ENCODE measurements at places on chromosomes 3 and 15. TPM values are rescaled to one million over a fixed set of nuclear protein-coding genes. Genes with fewer than 3 reads are reported as not detected.

DNA sequence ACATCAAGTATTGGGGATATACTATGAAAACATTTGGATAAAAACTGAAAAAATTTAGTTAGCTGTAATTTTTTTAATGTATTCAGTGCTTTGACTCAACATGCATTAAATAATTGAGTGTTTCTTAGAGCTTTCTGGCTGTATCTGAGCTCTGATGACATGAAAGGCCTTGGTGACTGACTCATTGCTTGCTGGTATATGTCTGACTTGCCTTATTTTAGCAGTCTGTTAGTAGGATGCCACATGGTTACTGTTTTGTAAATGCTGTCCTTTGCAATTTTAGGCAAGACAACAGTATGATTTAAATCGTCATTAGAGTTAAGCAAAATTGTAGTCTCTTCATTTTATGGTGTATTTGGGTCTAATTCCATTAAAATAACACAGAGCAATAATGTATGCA is 199.2 kb downstream of the GHSR start:
- no peak for DNase-seq

GRCh38 chr15:90336705-90337141 is 15.4 kb upstream of the ZNF774 start:
- no peak for DNase-seq

DNA sequence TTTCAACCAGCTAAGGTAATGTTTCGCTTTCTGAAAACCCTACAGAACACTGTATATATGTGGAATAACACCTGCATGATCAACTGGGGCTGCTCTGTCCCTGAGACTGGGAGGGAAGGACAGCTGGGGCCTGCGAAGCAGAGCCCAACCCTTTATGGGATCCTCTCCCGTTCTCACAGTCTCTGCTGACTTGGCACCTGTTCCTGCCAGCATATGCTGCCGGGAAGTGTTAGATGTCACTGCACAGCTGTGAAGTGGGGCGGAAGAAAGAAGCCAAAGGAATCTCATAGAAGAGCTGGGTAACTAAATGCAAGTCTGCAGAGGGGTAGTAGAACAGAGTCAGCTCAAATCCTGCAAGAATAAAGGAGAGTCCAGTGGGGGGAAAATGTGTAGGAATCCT is 29.6 kb downstream of the LRRC3B start:
- DNase-seq, result no peak

- DNase-seq, result peak; percentile 67
Observed at GRCh38 chr15:99059010-99059981, 45.6 kb upstream of the SYNM start.

Gene TMEM207
- total RNA-seq, result not detected

- DNase-seq, result peak; percentile 98
Observed at GRCh38 chr3:52194485-52195290, 3.3 kb upstream of the ALAS1 start.

Gene FBXW12
- not detected for total RNA-seq

GRCh38 chr3:164460851-164461250 is 617.4 kb downstream of the SI start:
- DNase-seq, result peak; percentile 17

DNA sequence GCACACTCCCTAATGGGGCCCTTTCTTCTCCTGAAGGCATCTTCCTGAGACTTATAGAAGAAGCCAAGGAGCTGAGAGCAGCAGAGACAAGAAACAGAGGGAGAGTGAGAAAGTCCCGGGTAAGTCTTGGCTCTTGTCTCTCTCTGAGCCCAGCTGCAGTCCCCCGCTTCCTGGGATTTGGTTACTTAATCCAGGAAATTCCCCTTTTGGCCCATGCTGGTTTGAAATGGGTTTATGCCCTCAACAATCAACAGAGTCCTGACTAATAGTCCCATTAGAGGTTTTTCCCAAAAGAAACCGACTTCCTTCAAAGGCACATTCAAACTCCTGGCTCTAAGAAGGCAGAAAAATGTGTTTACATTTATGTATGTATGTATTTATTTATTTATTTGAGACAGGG is 22.0 kb downstream of the TMEM158 start:
- no peak for DNase-seq

DNA sequence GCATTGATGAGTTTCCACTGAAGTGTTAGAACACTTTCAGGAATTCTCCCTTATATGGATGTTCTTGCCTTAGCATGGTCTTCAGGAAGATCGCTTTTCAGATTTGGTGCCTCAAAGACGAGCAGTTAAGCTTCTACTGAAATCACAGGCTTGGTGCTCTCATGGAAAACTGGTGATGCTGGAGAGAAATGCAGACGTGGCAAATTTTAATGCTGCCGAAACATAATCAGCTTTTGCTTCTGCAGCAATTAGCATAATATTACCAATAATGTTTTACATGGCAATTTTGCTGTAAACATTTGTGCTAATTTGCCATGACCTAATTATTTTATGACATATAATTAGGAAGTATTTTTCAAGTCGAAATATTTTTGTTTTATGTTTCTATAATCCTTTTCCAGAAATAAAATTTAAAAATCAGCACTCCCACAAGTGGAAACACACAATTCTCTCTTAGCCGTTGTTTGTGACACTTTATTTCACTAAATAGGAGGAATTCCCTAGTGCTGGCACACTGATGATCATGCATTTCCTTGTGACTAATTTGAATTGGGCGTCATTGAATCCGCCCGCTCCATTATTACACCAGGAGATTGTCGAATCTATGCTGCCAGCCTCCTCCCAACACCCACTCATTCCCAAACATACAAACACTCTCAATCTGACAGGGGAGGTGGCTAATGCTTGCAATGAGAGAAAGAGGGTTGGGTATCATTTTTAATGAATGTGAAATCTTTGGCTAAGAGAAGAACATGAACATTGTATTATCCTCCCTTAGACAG is 506.8 kb upstream of the PPP2R3A start:
- no peak for DNase-seq

GRCh38 chr15:86942285-86942684 is 862.6 kb downstream of the AGBL1 start:
- no peak for DNase-seq

GRCh38 chr3:31670136-31670535 is 137.4 kb downstream of the STT3B start:
- no peak for DNase-seq

GRCh38 chr3:61594144-61594963 is 33.0 kb downstream of the PTPRG start:
- no peak for DNase-seq

- DNase-seq, result peak; percentile 57
Observed at GRCh38 chr15:65869954-65870871, 922 bp downstream of the RAB11A start.

GRCh38 chr3:17135696-17136095 is 250.9 kb downstream of the PLCL2 start:
- no peak for DNase-seq

DNA sequence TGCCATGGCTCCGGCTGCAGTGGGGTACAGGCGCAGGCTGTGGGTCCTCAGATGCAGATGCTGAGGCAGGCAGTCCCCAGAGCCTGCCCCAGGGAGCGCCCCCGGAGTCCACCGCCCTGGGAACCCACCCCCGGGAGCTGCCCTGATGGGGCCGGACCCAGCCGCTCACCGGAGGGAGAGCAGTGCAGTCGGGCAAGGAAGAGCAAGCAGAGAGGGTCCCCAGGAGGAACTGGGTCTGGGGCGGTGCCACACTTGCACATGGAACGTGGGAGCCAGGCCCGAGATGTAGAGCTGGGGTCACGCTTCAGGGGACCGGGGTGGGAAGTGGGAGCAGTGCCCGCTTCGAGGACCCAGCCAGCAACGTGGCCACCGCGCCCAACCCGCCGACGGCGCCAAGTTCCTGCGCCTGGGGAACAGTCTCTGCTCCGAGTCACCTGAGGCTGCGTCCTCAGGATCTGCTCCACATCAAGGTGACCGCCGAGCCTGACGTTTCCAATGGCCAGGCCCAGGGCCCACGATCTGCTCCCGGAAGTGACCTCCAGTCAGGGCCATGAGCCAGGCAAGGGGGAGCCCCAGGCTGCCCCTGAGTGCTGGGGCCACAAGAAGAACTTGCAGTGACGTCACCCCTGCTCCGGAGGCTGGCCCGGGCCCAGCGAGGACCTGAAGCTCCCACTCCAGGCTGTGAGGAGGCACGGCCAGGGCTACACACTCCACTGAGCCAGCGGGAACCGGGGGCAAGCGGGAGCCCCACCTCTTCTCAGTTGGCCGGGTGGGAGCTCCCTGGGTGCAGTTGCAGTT is 27.0 kb upstream of the TFG start:
- peak; percentile 88 for DNase-seq

- no peak for DNase-seq
Observed at GRCh38 chr3:4409415-4409814, 57.7 kb downstream of the SUMF1 start.

Data from thyroid gland (tissue), 4 donors.